Right lobe of liver (tissue), 6 donors: ENCODE measurements at places on chromosomes 12 and 14.
A peak's percentile ranks its signal among the peaks of the same experiment; 100 is the strongest.

GRCh38 chr12:49930515-49931288 lies 19.8 kb upstream of the AQP2 start:
- no peak for DNase-seq

DNA sequence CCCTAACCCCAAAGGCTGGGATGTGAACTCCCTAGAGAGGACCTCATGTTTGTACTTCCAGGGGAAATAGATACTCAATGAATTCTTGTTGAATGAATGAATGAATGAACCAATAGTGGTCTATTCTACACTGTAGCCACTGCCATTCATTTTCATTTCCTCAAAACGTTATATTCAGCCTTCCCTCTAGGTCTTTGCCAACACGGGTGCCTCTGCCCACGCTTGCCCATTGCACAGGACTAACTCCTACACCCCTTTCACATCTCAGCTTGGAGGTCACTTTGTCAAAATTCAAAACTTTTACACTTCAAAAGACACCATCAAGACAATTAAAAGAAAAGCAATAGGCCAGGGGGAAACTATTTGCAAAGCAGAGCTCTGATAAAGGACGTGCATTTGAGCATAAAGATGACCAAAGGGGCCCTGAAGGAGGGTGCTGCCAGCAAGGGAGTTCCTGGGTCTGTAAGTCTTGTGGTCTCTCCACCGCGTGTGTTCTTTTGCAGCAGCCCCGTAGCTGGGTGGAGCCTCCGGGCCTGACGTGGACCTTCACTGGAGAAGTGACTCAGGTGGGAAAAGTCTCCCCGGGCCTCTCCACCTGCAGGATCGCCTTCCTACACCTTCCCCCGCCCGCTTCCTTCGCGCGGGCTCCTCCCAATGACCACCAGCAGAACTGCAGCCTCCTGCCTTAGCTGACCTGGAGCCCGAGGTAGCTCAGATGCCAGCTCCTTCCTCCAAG lies 31.5 kb downstream of the TMEM63C start:
- no peak for DNase-seq

- DNase-seq: no peak
Observed at GRCh38 chr12:107822356-107822755, 47.9 kb downstream of the ASCL4 start.

DNA sequence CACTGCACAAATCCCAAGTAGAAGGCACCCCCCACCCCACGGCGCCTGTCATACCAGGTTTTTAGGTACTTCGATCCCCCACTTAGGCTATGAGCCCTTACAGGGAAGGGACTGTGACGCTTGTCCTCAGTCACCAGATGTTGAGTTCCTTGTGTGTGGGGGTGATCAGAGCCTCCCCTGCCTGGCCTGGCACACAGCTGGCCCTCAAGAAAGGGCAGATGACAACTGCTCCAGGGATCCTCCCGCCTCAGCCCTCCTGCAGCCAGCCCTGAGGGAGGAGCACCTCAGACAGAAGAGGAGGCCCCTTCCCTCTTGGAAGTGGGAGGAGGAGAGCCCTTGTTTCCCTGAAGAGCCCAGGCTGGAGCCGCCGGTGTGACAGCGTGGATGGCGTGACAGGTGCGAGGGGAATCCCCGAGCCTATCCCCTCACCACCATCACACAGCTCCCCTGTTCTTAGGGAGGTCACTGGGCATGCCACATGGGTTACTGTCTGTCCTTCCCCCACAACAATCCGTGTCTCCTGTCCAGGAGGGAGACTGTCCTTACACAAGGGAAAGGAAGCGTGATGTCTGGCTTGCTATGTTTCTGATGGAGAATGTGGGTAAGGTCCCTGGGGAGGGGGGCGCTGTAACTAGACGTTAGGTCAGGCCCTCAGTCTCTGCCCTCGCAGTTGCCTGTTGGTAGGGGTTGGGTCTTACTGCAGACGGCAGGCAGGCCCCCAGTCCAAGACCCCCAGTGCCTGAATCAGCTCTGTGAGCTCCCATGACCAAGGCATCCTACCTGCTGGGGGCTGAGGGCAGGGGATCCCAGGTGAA lies 31.4 kb downstream of the P2RX4 start:
- DNase-seq: no peak

GRCh38 chr12:121776190-121777098 lies 17.0 kb downstream of the RHOF start:
- peak; percentile 85 for DNase-seq

DNA sequence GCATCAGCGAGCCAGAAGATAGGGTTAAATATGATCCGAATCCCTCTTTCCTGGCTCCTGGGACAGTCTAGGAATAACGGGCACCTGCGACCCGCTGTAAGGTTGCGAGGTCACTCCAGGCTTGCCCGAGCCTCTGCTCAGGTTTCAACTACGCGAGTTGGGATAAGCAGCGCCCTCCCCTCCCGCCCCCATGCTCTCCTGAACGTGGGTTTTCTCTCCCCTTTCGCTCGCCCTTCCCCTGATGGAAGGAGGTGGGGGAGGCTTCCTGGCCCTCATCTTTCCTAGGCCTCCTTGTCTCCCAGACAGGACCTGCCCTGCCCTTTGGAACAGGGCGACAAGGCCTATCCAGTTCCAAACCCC lies 753 bp upstream of the ATP5MC2 start:
- peak; percentile 60 for DNase-seq

- no peak for DNase-seq
Observed at GRCh38 chr12:124930586-124930985, 16.1 kb upstream of the UBC start.

DNA sequence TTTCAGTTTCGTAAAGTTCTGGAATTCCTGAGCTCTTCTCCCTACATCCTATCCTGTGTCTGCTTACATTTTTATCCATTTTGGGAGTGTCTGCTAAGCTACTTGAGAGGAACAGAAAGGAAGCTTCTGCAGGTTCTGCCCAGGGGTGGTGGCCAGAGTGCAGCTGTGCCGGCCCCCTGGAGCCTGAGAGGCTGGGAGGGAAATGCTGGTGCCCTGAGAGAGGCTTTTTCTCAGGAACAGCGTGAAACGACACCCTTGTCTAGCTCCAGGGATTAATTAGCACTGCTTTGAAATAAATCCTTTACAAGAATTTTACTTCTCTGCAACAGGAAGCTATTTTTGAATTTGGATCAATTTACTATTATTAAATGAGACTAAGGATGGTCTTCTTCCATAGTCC lies 165.4 kb downstream of the SLC15A5 start:
- no peak for DNase-seq

GRCh38 chr14:75577090-75577489 lies 1.3 kb upstream of the FLVCR2 start:
- DNase-seq: no peak

DNA sequence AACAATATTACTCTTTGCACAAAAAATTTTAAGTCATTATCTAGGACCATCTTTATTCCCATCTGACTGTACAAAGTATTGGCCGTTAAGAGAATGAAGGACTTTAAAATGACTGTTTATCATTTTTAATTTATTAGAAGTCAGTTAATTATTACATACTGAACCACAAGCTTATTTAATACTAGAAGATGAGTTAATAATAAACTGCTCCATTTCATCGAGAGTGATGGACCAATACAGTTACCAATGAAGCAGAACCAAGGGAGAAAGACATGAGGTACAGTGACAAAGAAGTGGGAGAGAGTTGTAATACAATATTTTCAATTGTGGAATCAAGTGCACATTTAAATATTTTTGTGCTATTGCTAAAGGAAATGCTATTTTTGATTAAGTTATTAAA lies 83.3 kb downstream of the PTPRO start:
- DNase-seq: no peak
